DMS79 treated with DMSO at 0.1 percent for 48 hours (cell line): ENCODE measurements at places on chromosomes 1 and 21.

DNA sequence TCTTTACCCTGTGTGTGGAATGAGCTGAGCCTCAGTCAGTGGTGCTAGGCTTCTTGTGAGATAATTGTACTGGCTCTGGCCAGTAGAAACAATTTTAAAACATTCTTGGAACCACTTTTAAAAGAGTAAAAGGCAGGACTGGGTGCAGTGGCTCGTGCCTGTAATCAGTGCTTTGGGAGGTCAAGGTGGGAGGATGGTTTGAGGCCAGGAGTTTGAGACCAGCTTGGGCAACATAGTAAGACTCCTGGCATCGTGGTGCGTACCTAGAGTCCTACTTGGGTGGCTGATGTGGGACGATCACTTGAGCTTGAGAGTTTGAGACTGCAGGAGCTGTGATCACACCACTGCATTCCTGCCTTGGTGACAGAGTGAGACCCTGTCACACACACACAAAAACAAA, 89.8 kb downstream of the UCK2 start:
- no peak for DNase-seq

- DNase-seq, result no peak
These were observed 1052.8 kb downstream of the BRINP3 start for GRCh38 chr1:189424746-189425331.

DNA sequence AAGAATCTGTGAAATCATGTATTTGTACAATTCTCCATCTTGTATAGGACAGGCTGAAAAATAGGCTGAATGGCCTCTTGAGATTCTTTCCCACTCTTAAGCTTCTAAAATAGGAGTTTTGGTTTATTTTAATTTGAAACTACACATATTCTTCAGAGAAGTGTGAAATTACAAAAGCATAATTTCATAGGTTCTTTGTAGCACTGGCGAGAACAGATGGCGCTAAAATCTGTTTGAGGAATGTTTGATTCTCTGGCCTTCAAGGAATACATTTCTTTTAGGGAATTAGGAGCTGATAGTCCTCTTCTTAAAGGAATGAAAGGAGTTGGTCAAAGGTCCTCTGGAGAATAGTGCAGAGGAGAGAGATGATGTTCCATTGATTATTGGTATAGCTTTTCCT, 44.9 kb downstream of the CC2D1B start:
- no peak for DNase-seq

- no peak for DNase-seq
These were observed 337.1 kb upstream of the KAZN start for GRCh38 chr1:14261395-14261794.

DNA sequence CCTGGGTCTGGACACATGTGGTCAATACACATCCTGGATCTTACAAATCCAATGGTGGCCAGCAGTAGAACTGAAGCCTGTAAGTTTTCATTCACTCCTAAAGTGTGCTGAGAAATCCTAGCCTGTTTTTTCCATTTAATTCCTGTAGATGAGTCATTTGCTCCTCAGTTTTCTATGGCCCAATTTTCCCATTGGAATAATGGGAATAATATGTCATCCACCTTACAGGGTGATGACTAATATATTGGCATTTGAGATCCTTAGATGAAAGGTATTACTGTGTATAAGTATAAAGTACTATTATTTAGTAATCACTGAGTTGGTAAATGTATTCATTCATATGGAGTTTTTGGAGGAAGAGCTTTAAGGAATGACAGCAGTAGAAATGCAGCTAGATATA, 89.7 kb upstream of the ADAR start:
- no peak for DNase-seq

DNA sequence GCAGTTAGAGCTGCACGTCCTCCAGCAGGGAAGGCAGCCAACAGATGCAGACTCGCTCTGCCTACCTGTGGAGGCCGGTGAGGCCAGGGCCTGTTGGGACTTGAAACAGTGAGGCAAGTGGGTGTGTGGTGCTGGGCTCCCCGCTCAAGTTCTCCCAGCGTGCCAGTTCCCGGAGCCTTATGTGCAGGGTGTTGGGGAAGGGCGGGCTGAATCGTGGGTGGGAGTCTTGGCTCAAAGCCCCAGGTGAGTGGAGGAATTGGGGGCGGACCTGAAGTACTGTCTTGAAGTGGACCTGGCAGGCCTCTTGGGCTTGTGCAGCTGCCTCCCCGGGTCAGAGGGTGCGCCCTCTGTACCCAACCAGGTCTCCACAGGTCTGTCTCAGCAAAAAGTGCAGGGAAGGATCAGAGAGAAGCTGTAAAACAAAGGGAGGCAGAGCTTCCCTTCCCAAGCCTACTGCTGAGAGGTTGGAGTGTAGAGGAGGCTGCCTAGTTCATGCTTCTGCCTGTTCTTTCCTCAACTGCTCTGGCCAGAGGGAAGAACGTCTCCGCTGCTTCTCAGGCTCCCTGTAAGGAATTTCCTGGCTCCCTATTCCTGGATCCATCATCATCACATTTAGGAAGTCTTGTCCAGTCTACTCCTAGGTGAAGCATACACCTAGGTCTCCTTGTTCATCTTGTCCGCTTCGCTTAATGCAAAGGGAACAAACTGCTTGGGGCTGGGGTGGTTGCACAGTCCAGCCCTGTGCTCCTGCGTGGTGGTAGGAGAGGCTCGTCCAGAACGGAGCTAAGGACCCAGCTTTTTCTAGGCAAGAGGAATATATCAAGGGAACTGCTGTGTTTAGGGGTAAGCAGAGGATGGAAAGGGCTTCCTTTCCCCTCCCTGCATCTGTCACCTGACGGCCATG, 14.9 kb downstream of the UTP11 start:
- peak; percentile 94 for DNase-seq
